ENCODE measurements at places on chromosomes 12 and 14. TPM values are rescaled to one million over a fixed set of nuclear protein-coding genes. Genes with fewer than 3 reads are reported as not detected.

ENDOU gene
- total RNA-seq, result not detected

CLMN gene
- total RNA-seq, result 9.5 TPM

KCNA1 gene
- not detected for total RNA-seq

GATC gene
- 33.2 TPM for total RNA-seq

MTRFR gene
- total RNA-seq, result 19.3 TPM

GAPDH gene
- total RNA-seq, result 5,581 TPM

SLC6A15 gene
- total RNA-seq, result 4.9 TPM

RNU4-1 gene
- 4,837 TPM for total RNA-seq

C14orf180 gene
- total RNA-seq, result not detected

MGAT4C gene
- total RNA-seq, result 1.8 TPM

KRT71 gene
- total RNA-seq, result not detected

INHBE gene
- 0.24 TPM for total RNA-seq

Data from endodermal cell (in vitro differentiated cells).